ENCODE measurements at places on chromosomes 2 and 18. TPM values are rescaled to one million over a fixed set of nuclear protein-coding genes. Genes with fewer than 3 reads are reported as not detected.

The WNT10A gene
- polyA plus RNA-seq: 0.04 TPM

The TUBA3E gene
- not detected for polyA plus RNA-seq

The WNT6 gene
- polyA plus RNA-seq: 0.08 TPM

The AMER3 gene
- not detected for polyA plus RNA-seq

The POTEI gene
- polyA plus RNA-seq: not detected

The ZAP70 gene
- polyA plus RNA-seq: 0.09 TPM

The CCDC102B gene
- polyA plus RNA-seq: 0.58 TPM

The MARCHF4 gene
- polyA plus RNA-seq: 10.1 TPM

GRCh38 chr2:28391564-28392296, 928 bp upstream of the FOSL2 start:
- DNase-seq: peak; percentile 96

GRCh38 chr2:71282493-71282892, 49.1 kb upstream of the ZNF638 start:
- DNase-seq: peak; percentile 41

DNA sequence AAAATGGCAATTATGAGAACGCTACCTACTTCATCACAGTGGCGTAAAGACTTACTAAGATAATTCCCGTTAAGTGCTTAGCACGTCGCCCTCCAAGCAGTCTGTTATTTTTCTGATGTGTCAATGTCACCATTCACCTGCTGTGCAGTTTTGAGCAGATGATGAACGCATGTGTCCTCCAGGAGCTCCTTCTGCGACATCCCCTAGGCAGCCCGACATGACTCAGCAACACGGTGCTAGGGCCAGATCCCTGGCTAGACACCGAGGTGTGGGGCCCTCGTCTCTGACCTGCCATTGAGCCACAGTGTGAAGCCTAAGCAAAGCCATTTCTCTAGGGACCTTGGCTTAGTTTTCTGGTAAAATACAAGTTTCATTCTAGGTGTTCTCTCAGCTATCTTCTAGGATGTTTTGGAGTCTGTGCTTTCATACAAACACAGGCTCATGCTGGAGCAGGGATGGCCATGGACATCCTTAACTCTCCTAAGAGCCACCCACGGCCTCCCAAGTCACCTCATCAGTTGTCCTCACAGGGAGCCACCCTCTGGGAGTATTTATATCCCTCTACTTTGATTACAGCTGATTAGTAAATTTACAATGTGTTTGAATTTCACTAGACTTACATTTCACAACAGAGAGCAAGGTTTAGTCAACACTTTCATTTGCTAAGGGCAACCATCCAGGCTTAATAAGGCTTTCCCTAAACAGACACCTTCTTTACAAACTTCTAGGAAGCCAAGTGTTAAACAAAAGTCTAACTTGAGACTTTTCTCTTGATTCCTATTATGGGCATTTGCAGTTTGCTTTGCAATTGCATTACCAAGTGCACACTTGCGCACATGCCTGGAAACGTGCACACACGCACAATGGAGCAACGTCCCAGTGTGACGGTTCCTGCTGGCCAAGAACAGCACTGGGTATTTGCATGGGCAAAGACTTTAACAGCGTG, 376.8 kb upstream of the ID2 start:
- DNase-seq: no peak

- no peak for DNase-seq
Measured at GRCh38 chr18:31661965-31662364, 22.4 kb downstream of the B4GALT6 start.

DNA sequence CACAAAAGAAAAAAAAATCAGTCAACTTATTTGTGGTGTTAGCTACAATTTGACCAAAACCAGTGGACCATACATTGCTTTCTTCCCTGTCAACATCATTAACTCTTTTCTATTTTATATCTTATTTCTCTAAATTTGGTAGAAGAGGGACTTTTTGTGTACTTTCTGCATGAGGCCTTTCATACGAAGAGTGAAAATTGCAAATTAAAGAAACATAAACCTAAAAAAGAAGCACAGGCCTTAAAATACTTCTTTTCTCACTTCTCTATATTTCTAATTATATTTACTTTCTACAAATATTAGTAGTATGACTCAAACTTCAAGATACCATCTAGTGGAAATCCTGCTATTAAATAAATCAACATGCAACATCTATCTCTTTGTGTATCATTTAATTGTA, 1073.4 kb upstream of the ZEB2 start:
- no peak for DNase-seq

DNA sequence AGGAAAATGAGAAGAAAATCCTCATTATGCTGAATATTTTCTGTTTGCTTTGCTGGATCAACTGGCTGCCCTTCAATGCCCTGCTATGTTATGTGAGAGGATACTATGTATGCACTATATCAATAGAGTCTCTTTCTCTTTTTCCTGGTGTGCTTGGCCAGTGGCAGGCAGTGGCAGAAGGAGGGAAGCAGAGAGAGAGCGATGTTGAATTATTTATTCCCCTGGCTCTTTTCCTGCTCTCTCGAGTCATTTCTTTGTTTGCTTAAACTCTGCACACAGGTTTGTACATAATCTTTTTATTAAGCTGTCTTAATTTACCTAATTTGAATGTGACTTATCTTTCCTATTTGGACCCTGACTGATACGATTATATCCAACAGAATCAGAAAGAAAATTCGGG, 1727.3 kb downstream of the SUCLG1 start:
- no peak for DNase-seq

DNA sequence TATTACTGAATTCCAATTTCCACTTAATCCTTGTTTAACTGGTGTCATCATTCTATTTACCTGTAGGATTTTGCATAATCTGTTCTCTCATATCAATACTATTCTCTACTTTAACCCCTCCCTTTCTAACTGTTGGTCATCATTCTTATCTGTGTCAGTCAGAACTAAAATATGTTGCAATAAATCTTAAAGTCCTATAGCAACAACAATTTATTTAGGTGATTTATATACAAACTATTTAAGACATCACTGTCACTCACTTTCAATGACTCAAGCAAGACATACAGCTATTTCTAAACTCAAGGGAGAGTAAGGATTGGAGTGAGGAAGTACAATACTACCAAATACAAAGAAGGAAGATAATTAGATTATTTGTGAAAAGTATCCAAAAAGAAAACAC, 740.4 kb downstream of the DSC3 start:
- DNase-seq: no peak

- DNase-seq: no peak
Measured at GRCh38 chr2:201807452-201807999, 1.2 kb downstream of the CDK15 start.

DNA sequence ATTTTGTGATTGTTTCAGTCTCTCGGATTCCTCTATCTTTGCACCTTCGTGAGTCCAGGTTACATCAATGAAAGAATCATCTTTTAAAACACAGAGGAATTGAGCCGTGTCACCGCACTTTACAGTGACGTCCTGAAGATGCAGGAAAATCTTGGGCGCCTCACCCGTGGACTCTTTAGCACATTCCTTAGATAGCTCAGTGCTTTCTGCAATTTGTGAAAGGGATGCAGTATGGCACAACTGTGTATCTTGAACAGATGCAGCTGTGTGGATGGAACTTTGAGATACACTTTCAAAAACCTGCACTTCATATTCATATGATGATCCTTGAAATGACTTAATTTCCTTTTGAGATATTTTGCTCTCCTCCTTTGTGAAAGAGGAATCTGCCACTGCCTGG, 50.9 kb downstream of the TTN start:
- DNase-seq: no peak

DNA sequence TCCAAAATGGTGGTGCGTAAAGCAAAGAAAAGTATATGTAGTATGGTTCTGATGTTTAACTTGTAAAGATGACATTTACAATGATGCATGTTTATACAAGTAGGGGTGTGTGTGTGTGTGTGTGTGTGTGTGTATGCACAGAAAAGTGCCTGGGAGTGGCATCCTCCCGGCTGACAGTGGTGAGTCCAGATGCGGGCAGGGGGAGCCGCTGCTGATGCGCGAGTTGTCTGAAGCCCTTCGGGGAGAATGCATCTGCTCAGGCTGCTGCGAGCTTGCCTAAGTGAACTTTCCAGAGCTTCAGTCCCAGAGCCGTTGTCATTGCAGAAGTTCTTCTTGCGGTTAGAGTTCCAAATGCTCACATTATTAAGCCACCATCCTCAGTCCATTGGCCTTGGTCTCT, 429.7 kb upstream of the HS6ST1 start:
- no peak for DNase-seq

GRCh38 chr2:190497428-190497827, 37.1 kb downstream of the NEMP2 start:
- no peak for DNase-seq

DNA sequence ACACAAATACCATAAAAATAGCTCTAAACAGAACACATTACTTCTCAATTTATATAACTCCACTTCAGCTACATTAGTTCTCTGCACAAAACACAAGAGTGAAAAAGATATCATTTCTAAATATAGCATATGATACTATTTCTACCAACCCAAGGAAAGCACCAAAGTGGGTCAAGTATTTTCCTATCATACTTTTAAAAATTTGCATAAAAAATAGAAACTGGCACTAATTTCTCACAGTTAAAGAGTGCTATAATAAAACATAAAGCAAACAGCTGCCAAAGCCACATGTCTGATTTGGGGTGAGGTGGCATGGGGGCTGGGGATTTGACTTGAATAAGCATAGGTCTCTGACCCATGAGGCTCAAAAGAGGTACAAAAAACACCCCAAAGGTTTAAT, 61.5 kb downstream of the BARD1 start:
- DNase-seq: no peak

- DNase-seq: no peak
Measured at GRCh38 chr2:36902385-36903120, 63.8 kb downstream of the STRN start.

GRCh38 chr18:48785736-48786454, 164.9 kb downstream of the SMAD7 start:
- no peak for DNase-seq

DNA sequence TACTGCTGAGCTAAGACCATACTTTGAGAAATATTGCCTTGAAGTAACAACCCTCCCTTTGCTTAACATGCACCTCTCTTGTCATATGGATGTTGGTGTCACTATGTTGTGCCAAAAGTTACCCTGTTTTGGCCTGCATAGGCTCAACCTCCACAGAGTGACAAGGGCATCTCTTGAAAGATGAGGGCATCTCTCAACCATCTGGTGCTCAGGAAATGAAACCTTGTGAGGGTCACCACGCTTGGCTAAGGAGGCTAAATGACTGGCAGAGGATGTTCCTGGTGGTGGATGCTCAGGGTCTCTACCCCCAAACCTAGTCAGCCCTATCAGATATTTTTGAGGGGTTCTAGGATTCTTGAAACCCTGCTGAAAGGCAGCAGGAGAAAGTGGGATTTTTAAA, 2.3 kb downstream of the LHCGR start:
- no peak for DNase-seq

- DNase-seq: no peak
Measured at GRCh38 chr2:69798290-69798908, 31.1 kb upstream of the GMCL1 start.

GRCh38 chr18:23668731-23669130, 6.0 kb upstream of the ANKRD29 start:
- no peak for DNase-seq

DNA sequence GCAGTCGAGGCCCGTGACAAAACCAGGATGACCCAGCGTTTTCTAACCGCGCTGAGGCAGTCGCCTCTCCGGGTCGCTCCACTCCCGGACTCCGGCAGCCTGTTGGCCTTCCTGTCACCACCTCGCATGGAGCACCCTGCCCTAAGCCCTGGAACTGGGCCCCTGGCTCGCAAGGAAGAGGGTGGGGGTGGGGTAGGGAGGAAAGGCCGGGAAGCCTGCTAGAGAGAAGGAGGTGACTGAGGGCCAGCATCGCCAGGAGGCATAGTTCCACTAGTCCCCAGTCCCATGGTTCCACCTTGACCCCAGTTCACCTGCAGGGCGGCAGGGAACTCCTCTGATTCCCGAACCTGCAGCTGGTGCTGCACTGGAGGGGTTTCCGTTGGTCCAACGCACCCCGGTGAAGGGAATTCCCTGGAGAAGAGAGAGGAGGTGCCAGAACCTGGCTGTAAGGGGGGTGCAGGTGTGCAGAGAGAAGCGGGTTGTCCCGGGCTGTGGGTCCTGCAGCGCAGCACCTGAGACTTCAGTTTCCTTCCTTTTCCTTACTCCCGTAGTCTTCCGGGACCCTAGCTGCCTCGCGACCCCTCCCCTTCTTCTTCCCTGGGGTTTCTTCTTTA, 11.8 kb upstream of the EN1 start:
- no peak for DNase-seq

DNA sequence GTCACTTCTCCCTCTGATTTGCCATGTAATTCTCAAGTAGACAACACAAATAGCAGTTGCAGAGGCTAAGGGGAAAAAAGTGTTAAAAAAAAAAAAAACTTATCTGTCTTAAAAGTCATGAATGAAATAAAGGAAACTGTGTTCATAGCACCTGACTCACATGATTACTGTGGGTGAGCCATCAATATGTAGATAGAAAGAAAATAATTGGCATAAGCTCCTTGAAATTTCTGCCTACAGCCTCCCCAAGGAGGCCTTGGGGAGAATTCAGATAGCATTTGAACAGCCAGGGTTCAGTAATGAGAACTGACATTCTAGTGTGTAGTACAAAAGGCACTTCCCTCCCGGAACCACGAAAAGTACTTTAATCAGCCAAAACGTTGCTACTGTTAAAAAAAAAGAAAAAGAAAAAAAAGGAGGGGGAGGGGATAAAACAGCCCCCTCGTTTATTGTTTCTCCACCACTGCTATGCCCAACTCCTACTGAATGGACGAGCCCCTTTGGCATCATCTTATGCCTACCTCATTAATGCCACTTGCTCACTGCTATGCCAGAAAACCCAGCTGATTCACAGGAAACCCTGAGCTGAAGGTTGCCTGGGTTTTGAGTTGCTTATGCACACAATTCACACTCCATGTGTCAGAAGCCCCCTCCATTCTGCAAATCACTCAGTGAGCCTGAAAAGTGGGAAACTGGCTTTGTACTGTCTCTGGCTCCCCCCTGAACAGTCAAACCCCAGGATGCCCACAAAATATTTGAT, 65.5 kb upstream of the KLF7 start:
- DNase-seq: no peak

- DNase-seq: no peak
Measured at GRCh38 chr2:198890490-198890889, 567.2 kb downstream of the SATB2 start.

GRCh38 chr18:53629337-53629736, 595.1 kb downstream of the MBD2 start:
- no peak for DNase-seq

- DNase-seq: no peak
Measured at GRCh38 chr2:73205611-73206010, 3.2 kb downstream of the NOTO start.

DNA sequence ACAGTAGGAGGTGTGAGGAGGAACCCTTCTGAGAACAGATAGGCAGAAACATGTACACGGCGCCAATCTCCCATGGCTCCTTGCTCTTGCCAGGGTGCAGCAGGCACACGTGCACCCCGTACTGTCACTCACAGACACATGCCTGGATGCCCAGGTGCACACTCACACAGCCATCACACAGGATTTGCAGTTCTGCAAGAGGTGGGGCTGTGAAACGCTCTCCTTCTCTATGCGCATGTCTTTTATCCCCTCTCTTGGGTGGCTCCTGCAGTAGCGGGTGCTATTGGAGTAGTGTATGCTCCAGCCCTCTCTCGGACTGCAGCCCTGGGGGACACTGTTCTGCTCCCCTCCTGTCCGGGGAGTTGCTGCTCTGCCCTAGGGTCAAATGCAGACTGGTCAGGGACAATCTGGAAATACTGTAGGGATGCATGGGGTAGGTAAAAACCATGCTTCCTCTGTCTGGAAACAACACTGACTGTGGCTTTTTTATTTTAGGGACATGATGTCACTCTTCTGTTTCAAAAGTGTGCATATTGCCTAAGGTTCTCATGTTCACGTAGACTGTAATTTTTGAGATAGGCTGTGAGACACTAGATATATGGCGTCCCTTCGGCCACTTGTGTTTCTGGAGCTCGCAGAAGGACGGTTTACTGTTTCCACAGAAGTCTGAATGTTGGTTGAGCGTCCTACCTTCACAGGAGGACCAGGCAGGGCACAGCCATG, 118.5 kb downstream of the PRKCE start:
- DNase-seq: no peak
